NCI-H2029 treated with DMSO at 0.1 percent for 48 hours (cell line): ENCODE measurements at places on chromosomes 1 and 21.

DNA sequence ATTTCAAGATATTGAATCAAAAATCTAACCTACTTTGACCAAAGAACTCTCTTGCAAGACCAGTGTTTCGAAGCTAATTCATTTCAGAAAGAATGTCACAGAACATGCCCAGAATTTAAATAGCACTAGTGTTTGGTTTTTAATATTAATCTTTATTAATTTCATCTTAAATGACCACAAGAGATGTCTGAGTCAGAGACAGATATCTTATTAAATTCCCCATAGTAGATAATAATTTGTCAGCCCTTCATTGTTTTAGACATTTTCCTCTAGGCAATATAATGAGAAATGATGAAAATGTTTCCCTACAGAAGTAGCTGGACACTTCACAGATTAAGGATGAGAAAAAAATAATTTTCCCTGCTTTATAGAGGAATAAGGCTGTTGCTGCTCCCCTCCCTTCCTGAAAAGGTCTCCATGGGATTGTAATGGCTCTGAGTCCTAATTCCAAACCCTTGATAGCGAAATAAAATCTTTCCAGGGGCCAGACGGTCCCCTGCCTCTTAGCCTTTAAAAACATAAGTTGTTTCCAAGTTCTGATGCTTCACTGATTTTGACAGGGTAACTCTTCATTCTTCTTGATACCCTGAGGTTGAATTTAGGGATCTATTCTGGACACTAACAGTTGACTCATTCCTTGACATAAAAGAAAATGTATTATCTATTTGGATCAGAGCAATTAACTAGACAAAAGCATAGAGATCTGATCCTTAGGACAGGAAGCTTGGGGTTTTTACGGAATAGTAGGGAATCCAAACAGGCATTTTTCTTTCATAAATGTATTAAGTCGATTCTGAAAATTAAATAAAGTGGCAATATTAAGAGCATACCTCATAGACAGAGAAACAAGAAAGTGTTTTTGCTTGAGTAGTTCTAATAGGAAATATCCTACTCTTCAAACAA is 820.8 kb downstream of the BRINP3 start:
- DNase-seq = no peak

- DNase-seq = no peak
Observed at GRCh38 chr1:65168867-65169266, 20.9 kb downstream of the AK4 start.

DNA sequence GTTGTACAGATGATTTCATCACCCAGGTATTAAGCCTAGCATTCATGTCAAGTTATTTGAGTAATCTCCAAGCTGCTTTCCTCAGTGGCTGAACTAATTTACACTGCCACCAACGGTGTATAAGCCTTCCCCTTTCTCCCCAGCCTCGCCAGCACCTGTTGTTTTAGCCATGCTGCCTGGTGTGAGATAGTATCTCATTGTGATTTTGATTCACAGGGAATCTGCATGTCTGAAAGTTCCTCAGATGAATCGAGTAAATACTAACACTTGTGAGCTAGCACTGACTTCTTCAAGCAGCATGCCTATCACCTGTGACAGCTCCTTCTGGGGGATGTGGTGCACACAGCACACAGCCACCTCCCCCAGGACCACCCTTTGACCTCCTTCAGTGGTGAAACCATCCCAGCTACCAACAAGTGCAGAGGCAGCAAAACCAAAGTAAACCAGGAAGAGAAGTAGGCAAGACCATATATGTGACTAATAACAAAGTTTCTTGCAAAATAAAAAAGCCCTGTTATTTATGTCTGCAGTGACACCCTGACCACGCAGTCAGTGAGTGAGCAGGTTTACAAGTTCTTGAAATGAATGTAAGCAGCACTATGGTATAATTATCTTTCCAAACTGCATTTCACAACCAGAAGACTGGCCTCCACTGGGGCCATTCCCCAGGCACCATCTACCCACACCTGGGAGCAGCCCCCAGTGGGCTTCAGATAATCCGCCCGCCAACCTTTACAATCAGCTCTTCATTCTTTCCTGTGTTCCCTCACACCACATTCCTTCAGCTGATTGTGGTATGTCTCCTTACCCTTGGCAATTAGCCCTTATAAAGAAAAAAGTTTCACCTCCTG is 173.8 kb downstream of the ETS2 start:
- DNase-seq = no peak

- DNase-seq = no peak
Observed at GRCh38 chr1:3652548-3653285, 401 bp downstream of the TP73 start.

DNA sequence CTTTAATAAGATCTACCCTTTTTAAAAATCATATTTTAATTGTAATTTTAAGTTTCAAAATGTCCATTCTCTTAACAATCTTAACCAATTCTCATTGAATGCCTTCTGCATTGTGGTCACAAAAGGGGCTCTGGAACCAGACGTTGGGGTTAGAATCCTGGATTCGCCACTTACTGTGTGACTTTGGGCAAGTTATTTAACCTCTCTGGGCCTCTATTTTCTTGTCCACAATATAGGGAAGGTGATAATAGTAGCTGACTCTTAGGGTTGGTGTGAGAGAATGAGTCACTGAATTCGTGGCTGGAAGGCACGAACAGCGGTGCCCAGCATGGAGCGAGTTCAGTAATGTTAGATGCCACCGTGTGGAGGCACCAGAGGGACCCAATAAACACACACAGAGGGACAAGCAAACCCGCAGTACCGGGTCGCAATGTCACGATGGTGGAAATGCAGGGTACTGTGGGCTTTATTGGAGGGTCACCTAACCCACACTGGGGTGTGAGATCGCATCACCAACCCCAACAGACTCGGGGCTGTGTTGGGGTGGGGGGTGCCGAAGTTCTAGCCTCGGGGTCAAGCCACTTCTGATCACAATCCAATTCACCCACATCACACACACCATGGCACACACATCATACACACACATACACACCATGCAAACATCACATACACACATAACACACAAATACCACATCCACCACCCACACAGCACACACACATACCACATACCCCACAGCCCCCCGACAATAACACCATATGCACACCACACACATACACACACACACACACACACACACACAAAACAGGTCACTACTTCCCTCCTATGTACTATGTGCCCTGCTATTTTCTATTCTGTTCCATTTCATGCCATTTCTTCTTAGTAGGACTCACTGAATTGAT is 27.0 kb upstream of the IFNAR2 start:
- DNase-seq = no peak

DNA sequence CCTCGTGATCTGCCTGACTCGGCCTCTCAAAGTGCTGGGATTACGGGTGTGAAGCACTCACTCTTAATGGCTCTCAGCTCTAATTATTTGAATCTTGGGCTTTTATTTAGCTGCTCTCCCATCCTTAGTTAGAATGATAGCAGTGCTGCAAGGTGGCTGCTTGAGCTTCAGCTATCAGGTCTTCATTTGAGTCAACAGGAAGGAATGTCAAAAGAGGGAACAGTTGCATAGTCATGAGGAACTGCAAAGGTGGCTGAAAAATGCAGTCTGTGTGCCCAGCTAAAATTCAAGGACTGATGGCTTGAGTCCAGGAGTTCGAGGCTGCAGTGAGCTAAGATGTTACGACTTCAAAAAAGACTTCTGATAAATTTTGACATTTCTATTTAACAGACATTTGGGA is 55.6 kb downstream of the UCK2 start:
- no peak for DNase-seq
